ENCODE measurements at places on chromosomes 1 and 21.
A peak's percentile ranks its signal among the peaks of the same experiment; 100 is the strongest.

GRCh38 chr1:72284084-72284347 is 1.7 kb upstream of the NEGR1 start:
- DNase-seq: no peak

- DNase-seq: peak; percentile 34
These were observed 47.4 kb upstream of the DOCK7 start for GRCh38 chr1:62735491-62736171.

DNA sequence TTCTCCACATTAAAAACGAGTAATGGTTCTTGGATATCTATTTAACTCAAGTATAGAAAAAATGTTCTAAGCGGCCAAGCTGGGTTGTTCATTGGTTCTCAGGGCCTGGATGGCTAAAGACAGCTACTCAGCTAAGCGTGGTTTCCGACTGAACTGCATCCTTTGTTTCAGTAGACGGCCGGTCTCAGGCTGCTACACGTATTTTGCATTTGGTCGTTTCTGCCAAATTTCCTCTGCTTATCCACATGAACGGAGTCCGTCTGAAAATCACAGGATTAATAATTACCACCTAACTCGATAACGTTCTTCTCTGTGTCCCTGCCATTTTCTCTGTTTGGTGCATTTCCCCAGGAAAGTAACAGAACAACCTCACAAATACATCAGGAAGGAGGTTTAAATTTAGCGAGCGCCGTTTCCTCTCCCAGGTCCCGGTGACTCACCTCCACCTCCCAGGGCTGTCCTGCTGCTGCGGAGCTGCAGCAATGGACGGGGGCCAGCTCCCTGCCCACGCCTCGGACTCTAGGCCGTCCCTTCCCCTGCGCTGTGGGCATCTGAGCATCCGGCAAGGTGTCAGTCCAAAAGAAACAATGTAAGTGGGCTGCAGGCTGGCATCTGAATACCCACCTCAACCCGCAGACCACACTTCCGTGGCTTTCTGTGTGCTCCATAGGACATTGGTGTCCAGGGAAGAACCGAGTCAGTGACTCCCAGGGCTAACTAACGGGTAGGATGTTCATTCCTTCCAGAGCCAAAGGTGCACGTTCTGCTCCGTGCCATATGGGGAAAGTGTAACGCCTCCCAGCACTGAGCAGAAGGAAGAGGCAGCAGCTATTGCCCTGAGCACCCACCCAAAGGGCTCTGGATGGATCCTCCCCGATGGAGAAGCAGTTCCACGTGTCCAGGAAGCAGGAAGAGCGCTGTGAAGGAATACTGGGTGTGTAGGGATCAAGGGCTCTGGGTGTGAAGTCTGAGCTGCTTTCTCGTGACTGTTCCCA is 4.1 kb upstream of the GABRD start:
- DNase-seq: no peak

GRCh38 chr21:45161038-45161945 is 86.9 kb downstream of the ADARB1 start:
- no peak for DNase-seq

GRCh38 chr1:167272369-167272957 is 51.8 kb downstream of the POU2F1 start:
- DNase-seq: no peak

GRCh38 chr1:84583648-84584047 is 9.4 kb upstream of the CTBS start:
- DNase-seq: no peak

DNA sequence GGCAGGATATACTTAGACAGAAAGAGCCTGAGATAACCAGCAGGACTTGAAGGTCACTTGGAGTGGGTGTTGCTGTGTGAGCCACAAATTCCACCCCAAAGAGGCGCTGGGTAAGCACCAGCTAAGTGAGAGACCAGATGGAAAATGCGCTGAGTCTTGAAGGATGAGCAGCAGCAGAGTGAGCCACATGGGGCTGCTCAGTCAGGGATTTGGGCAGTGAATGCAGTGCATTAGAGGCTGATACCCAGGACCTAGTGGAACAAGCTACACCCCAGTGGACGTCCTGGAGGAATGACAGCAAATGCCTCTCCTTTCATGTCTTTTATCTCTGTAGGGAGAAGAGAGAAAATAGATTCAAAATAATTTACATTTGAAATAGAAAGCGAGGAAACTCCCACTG is 11.3 kb downstream of the GRIK1 start:
- no peak for DNase-seq
